Anterior cingulate cortex (tissue), 58 donors: ENCODE measurements at places on chromosomes 1 and 21.

- DNase-seq = peak; percentile 22
Observed at GRCh38 chr1:46691997-46692790, 20.5 kb downstream of the TEX38 start.

- DNase-seq = no peak
Observed at GRCh38 chr21:29174607-29175013, 44.2 kb downstream of the MAP3K7CL start.

DNA sequence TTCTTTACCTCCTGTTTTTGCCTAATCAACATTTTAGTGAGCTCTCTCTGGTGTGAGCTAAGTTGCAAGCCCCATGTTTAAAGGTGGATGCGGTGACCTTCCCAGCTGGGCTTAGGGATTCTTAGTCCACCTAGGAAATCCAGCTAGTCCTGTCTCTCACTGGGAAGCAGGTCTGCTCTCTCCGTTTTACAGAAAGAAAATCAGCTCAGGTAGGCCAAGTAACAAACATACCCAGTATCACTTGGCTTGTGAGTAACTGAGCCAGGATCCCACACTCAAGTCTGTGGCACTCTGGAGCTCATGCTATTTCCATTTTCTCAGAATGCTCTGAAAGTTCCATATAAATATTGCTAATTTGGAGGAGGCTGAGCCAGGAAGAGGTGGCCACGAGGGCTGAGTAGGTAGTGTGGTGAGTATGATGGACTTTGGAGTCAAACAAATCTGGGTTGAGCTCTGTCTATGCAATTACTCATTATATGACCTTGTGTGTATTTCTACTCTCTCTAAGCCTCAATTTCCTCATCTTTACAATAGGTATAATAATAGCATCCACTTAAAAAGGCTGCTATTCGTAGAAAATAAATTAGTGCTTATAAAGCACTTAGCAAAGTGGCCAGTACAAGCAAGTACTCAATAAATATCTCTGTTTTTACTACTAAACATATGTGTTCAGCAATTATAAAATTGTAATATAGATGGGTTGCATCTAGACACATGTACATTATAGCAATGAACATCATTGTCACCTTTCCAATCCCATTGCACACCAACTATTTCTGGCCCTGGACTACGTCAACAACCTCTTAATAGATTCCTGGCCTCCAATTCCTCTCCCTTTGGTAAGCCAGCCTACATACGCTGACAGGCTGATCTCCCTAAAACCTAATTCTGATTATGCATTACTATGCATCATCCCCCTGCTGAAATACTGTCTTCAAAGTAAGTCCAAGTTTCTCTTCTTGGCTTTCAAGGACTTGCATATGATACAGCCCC is 32.7 kb upstream of the DHCR24 start:
- no peak for DNase-seq

DNA sequence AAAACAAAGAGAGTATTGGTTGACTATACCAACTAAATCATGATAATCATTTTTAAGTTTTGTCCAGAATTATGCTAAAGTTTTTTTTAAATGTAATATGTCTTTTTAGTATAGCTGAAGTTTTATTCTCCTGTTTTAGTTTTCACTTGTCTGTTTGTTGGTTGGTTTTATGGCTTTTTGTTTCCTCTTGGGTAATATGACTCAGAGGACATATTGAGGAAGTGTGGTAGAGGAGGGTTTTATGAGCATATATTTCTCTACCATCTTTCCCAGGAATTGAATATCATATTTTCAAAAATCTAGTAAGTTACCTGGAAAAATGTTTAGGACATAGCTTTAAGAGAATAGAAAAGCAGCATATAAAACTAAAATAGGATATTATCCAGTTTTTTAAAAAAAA is 68.6 kb upstream of the MCOLN3 start:
- no peak for DNase-seq

GRCh38 chr1:63799820-63800219 is 26.0 kb downstream of the ROR1 start:
- no peak for DNase-seq

GRCh38 chr1:156865258-156865657 is 4.6 kb downstream of the NTRK1 start:
- no peak for DNase-seq

DNA sequence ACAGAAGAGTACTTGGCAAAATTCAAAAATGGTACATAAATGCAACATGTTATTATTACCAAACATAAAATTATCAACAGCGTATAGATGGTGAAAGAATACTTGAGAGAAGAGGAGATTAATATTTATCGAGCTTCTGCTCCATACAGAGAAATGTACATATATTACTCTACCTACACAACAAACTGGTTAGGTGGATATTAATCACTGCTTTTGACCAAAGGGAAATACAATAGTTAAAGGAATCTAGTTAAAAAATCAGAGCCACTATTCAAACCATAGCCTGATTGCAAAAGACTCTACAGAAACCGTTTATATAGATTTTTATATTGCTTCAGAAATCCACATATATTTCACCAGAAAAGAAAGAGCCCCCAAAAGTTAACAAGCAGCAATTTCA is 379.3 kb upstream of the PRMT6 start:
- no peak for DNase-seq

GRCh38 chr1:220751111-220751510 is 3.0 kb downstream of the MTARC2 start:
- DNase-seq = no peak

- no peak for DNase-seq
Observed at GRCh38 chr1:117639741-117640140, 33.9 kb downstream of the TENT5C start.

GRCh38 chr1:14140831-14141401 is 440.9 kb downstream of the PRDM2 start:
- DNase-seq = peak; percentile 30

DNA sequence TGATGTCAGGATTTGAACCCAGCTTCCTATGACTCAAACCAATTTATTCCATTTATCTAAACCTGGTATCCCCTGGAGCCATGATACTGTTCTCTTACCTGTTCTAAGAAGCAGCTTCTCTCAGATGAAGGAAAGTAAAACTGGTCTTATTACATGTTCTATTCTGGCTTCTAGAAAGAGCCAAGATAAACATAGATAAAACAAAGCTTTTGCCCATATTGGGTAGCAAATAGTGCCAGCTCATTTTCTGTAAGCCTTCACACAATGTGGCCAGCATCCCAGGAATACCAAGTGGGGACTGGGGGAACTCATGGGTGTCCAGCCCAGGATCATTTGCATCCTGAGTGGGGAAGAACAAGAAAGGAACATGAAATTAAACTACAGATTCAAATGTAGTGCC is 53.5 kb upstream of the EPHA8 start:
- DNase-seq = no peak

- DNase-seq = no peak
Observed at GRCh38 chr1:96016219-96016618, 705.4 kb upstream of the PTBP2 start.

DNA sequence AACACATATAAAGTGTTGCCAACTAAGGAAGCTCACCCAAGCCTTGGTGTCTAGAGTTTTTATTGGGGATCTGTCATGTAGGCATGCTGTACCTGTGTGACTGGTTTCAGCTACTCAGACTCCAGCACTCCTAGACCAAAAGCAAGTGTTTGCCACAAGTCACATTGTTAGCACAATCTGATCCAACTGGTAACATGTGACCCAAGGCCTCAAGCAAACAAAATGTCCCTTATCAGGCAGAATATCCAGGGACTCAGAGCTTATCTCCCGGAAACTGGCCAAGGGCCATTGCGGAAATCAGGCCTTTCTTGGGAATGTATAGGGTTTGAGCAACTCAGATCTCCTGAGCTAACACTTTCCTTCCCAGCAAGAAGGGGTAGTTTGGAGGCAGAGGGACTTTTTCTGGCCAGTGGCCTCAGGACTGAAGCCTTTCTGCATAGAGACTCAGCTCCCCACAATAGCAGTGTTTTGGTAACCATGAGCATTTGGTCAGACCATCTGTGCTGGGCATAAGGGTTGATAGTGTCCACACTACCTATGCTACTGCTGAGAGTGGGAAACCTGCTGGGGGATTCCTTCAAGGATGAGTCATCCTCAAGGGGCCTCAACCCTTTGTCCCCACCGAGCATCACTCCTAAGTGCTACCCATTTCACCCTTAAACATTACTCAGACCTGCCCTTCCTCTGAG is 29.6 kb downstream of the NHLH2 start:
- no peak for DNase-seq

- DNase-seq = no peak
Observed at GRCh38 chr21:36656138-36656537, 42.8 kb upstream of the SIM2 start.

- no peak for DNase-seq
Observed at GRCh38 chr1:205709059-205709398, 28.7 kb upstream of the SLC45A3 start.

- peak; percentile 41 for DNase-seq
Observed at GRCh38 chr1:161305867-161306519, 3.8 kb downstream of the MPZ start.

DNA sequence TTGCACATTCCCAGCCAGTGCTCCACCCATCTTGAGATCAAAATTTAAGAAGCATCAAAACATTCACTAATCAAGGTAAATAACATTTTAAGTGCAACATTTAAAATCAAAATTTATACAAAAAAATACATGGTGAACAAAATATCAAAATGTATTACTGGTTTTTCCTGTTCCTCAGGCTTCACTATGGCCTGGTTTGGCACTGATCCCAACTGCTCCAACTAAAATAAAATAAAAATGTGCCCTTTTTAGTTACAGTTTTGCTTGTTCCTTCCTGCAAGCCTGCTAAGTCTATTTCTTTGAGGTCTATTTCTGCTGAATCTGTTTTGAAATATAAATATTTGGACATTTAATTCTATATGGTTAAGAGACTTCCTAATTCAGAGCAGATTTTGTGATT is 54.9 kb downstream of the ADAMTS1 start:
- DNase-seq = no peak

GRCh38 chr1:69657971-69658370 is 90.2 kb downstream of the LRRC7 start:
- no peak for DNase-seq

- peak; percentile 90 for DNase-seq
Observed at GRCh38 chr1:10980094-10980577, 32.3 kb upstream of the TARDBP start.

- DNase-seq = no peak
Observed at GRCh38 chr1:10471411-10472219, 714 bp downstream of the DFFA start.

GRCh38 chr1:228687587-228687986 is 47.7 kb upstream of the RHOU start:
- DNase-seq = no peak

- DNase-seq = no peak
Observed at GRCh38 chr21:45013260-45013841, 61.0 kb upstream of the ADARB1 start.

GRCh38 chr1:184272175-184272866 is 114.5 kb upstream of the C1orf21 start:
- DNase-seq = no peak
